ENCODE measurements at places on chromosomes 13 and 19.
A peak's percentile ranks its signal among the peaks of the same experiment; 100 is the strongest.

- DNase-seq: no peak
Measured at GRCh38 chr19:33301144-33301899, 1.0 kb downstream of the CEBPA start.

GRCh38 chr19:45103508-45104319 lies 10.7 kb downstream of the PPP1R37 start:
- no peak for DNase-seq

DNA sequence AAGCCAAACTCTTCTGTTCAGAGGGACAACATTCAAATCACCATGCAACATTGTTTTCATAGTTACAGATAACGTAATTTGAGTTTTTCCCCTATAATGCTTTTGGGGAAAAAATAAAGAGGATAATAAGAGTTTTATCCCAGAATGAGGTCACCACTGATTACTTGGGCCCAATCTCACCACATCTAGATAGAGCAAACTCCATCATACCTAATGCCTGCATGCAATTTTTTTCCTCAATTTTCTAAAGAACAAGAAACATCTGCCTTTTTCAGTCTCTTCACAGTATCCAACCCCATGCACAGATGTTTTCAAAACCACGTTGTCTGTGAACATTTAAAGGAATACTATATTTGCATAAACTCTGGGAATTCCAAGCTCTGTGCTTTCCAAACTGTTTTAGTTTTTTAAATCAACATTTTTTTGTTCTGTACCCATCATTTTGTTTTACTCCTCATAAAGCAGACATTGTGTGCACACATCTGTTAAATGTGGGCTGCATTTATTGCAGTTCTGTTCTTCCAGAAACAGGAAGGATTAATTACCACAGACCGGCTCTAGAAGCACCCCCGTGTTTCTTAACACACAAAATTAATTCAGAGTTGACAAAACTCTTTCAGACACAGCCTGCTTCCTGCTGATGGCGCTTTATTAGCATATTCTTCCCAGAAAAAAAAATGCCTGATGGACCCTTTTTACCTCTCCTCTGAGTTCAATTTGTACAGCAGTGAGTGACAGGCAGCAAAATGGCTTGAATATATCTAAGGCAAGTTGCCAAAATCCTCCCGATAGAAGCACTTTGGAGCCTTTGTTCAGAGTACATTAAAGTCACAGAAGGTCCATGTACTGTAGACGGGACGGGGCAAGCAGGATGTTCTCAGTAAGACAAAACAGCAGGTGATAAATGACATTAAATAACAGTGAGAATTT lies 1171.9 kb downstream of the EFNB2 start:
- no peak for DNase-seq

GRCh38 chr19:17184371-17184841 lies 30.8 kb upstream of the USE1 start:
- DNase-seq: peak; percentile 33

- no peak for DNase-seq
Measured at GRCh38 chr19:8204961-8205360, 4.2 kb upstream of the CERS4 start.

GRCh38 chr13:71704656-71705055 lies 162.3 kb downstream of the DACH1 start:
- no peak for DNase-seq

DNA sequence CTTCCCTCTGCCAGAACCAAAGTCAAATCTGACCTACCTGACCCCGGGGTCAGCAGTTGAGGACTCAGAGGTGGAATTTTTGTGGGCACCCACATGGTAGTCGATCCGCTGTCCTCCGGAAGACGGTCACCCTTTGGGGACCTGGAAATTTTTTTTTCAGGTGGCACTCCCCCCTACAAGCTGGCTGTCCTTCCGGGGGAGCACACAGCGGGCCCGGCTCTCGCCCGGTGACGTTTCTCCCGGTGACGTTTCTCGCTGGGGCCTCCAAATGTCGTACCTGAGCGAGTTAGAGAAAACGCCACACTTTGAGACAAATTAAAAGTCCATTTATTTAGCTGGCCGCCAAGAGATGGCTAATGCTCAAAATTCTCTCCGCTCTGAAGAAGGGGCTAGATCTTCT lies 48.8 kb downstream of the ZFP14 start:
- no peak for DNase-seq

GRCh38 chr13:25037057-25037813 lies 58.7 kb upstream of the PABPC3 start:
- DNase-seq: peak; percentile 11

- DNase-seq: no peak
Measured at GRCh38 chr19:1393841-1394240, 7.5 kb downstream of the GAMT start.

All from stimulated activated CD8-positive, alpha-beta memory T cell treated with anti-CD3 and anti-CD28 coated beads, Interleukin-4, amount 100 ng/mL, for 1 hour (primary cell).